NCI-H1694 (cell line): ENCODE measurements at places on chromosomes 1 and 21.
A peak's percentile ranks its signal among the peaks of the same experiment; 100 is the strongest.

DNA sequence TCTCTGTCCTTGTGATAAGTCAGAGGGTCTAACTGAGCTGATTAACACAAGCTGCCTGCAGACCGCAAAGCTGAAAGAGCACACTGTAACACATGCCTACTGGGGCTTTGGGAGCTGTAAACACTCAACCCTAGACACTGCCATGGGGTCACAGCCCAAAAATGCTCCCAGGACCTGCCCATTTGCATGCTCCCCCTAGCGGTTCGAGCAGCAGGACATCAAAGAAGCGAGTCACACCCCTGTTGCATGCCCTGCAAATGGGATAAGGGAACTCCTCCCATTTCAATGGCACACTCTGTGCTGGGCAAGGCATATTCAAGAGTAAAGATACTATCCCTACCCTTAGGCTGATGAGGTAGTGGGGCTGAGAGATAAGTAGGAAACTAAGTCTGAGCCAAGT, 22.8 kb downstream of the LCE3E start:
- no peak for DNase-seq

DNA sequence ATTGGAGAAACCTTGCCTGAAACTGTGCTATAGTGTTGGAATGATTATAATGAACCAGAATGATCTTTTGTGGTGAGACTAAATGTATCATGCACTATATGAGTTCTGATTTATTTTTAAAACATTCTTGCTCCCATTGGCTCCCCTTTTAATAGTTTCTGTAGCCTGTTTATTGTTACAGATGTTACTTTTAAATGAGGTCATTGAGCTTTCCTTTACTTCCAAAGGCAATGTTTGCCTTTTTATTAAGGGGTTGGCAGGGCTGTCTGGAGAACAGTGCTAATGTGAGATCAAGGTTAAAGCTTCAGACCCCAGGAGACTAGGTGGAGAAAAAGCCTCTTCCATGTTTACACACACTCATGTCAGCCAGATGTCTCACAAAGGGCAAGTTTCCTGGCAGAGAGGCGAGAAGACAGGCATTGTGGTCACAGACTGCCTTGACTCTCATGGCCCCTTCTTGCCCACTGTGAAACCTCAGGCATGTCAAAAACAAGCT, 120.6 kb upstream of the RAVER2 start:
- no peak for DNase-seq

- no peak for DNase-seq
Measured at GRCh38 chr1:195763146-195763906, 844.9 kb downstream of the KCNT2 start.

DNA sequence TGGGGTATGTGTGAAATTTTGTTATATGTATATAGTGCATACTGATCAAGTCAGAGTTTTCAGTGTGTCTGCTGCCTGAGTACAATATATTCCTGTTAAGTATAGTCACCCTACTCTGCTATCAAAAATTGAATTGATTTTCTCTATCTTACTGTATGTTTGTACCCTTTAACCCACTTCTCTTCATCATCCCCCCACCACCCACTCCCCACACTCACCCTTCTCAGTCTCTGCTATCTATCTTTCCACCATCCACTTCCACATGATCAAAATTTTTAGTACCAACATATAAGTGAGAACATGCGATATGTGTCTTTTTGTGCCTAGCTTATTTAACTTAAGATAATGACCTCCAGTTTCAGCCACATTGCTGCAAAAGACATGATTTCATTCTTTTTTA, 4.2 kb downstream of the LY9 start:
- DNase-seq: no peak

DNA sequence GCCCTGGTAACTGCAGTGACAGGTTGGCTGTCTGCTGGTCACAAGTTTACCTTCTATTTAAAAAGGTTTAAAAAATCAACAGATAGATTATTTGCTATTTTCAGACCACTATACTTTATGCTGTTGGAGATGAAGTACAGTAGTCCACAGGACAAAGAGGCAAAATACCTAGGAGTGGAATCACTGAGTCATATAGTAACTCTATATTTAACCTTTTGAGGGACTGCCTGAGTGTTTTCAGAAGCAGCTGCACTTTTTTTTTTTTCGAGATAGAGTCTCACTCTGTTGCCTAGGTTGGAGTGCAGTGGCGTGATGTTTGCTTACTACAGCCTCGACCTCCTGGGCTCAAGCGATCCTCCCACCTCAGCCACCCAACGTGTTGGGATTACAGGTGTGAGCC, 11.7 kb downstream of the CNIH4 start:
- DNase-seq: no peak

DNA sequence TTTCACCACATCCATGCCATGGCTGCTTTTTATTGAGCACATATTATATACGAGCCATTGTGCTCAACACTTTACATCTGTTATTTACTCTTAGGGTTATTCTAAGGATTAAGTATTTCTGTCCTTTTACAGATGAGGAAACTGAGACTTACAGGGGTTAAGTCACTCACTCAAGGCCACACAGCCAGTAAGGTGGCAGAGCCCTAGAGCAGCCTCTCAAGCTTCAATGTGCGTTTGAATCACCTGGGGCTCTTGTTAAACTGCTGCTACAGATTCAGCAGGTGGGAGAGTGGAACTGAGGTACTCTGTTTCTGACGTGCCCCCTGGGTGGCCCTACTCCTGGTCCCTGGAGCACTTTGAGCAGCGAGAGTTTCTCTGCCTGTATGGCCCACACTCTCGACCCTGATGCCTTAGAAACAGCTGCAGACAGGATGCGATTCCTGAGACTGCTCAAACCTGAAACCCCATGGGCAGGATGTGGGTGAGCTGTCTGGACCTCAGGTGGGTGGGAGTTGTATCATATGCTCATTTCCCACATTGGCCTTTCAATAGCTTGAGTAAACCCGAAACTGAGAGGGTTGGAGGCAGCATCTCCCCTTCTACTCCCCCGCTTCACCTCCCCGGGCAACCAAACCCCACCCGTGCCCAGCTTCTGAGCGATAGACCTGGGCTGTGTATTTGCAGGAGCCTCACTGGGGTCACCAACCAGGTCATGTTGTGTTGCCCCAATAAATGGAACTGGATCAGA, 59.3 kb downstream of the MAN1C1 start:
- no peak for DNase-seq

DNA sequence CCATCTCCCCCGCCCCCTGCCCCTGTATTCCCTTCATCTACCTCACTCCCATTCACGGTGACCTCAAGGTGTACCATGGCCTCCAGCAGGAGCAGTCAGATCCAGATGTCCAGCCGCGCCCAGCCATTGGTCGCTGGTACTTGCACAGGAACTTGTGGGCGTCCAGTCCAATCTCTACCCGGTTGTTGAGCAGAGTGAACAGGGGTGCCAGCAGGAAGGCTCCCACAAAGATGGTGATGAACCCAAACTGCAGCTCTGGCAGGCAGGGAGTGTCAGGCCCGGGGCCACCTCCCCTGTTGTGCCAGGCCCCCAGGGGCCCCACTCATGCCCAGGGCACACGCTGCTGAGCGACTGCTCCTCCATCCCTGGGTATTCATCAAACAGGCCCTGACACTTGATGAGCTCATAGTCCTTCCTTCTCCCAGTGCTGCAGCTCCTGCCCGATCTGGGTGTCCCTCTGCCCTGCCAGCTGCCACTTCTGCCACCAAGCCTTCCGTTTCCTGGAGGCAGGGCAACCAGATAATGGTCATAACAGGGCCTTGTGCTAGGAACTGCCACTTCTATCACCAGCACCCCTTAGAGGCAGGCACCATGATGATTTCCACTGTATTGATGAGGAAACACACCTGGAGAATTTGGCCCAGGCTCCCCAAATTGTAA, 5.7 kb upstream of the ARHGEF19 start:
- DNase-seq: no peak

DNA sequence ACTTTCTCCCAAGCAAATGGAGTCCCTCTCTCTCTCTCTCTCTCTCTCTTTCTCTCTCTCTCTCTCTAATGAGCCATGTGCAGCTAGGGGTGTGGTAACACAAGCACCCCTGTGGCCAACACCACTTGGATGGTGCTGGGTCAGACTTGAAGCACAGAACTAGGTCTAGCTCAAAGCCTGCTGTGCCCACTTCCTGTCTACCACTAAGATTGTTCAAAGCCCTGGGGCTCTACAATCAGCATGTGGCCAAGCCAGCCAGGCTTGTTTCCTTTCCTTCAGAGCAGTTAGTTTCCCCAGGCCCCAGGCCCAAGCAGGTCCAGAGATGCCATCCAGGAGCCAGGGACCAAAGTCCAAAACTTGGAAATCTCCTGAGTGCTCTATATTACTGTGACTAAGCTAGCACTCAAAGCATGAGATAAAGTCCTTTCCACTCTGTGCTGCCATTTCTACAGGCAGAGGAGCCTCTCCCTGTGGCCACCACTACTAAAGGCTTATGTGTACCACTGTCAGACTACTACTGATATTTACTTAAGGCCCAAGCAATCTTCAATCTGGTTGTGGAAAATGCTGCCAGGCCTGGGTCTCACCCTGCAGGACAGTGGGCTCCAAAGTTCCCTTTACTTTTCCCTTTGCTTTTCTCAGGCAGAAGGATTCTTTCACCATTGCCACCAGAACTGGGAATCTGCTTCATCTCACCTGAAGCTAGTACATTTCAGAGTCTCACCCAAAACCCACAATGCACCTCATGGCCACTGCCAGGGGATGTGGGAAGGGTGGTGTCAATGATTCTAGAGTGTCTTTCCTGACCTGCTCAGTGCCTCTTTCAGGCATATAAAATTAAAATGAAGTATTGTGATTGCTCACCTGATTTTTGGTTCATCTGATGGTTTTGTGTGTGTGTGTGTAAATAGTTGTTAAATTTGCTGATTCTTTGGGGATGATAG, 999.5 kb downstream of the NCAM2 start:
- DNase-seq: no peak

- DNase-seq: no peak
Measured at GRCh38 chr1:231684356-231685244, 58.0 kb downstream of the DISC1 start.

- no peak for DNase-seq
Measured at GRCh38 chr21:45405271-45405818, 380 bp downstream of the COL18A1 start.

DNA sequence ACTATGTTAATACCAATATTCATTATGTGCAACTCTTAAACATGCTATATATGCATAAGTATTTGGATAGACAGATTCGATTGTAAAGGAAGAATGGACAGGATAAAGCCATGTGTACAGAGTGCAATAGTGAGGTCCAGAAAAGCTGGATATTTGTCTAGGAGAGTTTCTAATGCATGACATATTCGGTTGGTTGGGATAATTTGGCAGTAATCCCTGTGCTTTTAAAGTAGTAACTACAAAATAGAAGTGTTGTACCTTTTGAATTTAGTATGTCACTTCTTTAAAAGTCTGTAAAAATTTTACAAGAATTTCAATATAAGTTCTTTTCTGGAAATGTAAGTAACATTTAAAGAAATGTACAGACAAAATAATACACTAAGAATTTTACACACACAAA, 774.5 kb downstream of the USP25 start:
- DNase-seq: no peak

GRCh38 chr1:224880593-224881307, 48.7 kb upstream of the DNAH14 start:
- DNase-seq: no peak

- no peak for DNase-seq
Measured at GRCh38 chr1:66386712-66387111, 147.2 kb upstream of the SGIP1 start.

DNA sequence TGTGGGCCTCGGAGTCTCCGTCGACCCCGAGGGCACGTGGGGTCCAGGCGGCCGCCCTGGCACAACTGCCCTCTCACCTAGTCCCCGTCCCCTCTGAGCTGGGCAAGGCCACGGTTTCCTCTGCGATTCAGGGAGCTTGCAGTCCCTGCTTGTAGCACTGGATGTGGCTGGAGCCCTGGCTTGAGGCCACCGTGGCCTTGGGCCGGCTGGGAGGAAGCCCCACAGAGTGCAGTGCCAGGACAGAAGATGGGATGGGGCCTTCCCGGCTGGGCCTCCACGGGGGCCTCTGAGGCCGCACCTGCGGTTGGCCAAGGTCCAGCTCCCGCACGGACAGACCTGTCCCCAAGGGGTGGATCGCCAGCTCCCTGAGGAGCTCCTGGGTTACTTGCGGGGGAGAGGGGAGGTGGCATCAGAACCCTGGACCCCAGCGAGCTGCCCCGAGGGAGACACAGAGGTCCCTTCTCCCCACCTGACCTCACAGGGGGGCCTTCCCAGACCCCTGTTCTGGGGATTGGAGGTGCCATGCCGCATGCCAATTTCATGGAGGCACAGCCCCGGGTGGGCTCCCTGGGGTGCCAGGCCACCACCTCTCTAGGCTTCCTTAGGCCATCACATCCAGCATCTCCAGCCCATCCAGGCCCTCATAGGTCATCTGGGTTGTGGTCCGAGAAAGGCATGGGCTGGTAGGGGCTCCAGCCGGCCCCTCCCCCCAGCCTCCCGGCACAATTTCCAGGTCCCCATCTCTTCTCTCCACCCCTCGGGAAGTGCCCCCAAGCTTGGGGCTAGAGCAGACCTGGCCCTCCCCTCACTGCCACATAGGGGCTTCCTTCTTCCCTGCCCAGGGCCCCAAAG, 80.8 kb downstream of the MORN1 start:
- no peak for DNase-seq

DNA sequence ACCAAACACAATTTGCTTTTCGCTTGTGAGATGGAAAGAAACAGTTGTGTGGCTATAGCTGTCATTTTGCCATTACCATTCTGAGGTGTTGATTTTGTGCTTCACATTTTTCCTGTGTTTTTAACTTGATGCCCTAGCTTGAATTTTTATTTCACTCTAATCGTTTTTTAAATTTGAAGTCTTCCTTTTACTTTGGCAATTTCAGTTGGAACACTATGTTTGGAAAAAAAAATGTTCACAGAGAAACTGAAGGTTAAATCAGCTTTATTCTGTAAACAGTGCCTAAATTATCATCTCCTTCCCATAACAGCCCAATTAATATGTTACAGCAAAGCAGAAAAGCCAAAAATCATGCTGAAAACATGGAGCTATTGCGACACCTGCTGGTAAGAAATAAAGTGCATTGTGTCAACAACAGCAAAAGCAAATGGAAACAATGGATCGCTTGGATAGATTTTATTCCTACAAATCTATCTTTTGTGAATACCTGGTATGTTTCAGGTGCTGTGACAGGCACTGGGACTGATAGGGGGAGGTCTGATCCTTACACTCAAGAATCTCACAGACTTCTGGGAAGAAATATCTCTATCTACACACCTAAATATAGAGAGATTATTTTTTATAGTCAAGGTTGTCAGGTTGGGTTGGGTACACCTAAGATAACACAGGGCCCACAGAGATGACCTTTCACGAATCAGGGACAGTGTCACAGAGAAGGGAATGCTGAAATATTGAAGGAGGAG, 16.2 kb upstream of the ERICH3 start:
- DNase-seq: peak; percentile 87

DNA sequence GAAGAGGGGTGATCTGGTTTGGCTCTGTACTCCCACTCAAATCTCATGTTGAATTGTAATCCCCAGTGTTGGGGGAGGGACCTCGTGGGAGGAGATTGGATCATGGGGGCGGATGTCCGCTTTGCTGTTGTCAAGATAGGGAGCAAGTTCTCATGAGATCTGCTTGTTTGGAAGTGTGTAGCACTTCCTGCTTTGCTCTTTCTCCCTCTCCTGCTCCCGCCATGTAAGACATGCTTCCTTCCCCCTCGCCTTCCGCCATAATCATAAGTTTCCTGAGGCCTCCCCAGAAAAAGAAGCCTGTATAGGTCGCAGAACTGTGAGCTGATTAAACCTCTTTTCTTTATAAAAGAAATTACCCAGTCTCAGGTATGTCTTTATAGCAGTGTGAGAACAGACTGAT, 27.9 kb downstream of the MYOM3 start:
- no peak for DNase-seq
